CD4-positive, alpha-beta T cell treated with Interleukin-12 subunit alpha and Interleukin-12 subunit beta, for 1 hour (primary cell): ENCODE measurements at places on chromosomes 5 and 9.

DNA sequence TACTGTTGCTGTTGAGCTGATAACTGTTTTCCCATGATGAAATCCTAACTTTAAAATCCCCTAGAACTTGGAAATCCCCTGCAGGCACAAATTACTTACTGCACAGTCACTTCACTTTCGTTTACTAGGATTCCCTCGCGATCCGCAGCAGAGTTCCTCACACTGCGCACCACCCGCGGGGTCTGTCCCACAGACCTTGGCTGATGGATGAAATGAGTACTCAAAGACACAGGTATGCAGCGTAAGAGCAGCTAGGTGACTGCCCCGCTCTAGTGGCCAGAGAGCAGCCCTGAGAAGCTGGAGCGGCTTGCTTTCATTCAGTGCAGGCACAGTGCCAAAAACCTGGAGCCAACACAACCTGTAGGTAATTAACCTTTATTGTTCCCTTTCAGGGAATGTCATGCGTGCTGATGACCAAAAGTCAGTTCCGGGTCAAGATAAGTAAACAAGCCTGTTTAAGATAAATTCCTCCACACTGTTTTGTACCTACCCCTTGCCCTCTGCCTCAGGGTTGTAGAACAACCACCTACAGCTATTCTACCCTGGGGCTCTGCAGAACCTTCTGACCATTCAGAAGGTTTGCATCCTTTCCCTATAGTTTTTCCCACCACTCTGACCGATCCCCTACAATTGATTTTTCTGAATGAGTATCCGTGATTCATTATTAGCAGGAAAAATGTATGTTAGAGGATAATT lies 191.2 kb downstream of the CDH9 start:
- no peak for DNase-seq

- no peak for DNase-seq
Measured at GRCh38 chr9:38437193-38437823, 13.1 kb upstream of the IGFBPL1 start.

GRCh38 chr5:61332851-61333320 lies 828 bp downstream of the ZSWIM6 start:
- DNase-seq: peak; percentile 36

DNA sequence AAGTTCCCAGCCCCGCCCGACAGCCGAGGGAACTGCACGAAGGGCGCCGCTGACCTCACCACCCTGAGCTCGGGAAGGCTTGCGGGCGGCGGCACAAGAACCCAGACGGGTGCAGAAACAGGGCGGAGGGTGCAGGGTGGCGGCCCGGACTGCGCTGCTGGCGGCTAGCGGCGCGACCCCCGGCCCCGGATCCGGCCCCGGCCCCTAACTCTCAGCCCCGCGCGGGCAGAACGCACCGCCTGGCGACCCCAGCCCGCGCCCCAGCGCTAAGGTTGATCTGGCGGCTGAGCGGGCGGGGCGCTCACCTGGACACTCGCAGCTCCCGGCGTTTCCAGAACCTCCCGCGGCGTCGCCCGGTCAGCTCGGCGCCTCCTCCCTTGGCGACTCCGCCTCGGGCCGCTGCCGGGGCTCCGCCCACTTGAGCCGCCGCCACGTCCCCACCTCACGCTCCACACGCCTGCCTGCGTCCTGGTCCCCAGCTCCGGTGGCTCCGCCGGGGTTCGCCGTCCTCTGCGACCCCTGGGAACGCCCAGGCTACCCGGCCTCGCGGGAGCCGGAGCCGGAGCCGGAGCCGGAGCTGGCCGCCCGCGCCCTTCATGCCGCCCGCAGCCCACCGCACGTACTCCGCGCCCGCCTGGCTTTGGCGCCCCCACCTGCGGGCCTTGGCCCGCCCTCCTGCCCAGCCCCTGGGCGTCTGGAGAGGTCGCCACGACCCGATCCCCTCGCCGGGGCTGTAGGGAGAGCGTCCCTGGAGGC lies at the start of gene P4HA2:
P4HA2 (minus strand) TSS at position 369 of the 756 bp plus-strand sequence. CDS start 9,227 bp downstream, outside the sequence.
- peak; percentile 47 for DNase-seq

- no peak for DNase-seq
Measured at GRCh38 chr5:31120642-31120948, 72.9 kb upstream of the CDH6 start.

DNA sequence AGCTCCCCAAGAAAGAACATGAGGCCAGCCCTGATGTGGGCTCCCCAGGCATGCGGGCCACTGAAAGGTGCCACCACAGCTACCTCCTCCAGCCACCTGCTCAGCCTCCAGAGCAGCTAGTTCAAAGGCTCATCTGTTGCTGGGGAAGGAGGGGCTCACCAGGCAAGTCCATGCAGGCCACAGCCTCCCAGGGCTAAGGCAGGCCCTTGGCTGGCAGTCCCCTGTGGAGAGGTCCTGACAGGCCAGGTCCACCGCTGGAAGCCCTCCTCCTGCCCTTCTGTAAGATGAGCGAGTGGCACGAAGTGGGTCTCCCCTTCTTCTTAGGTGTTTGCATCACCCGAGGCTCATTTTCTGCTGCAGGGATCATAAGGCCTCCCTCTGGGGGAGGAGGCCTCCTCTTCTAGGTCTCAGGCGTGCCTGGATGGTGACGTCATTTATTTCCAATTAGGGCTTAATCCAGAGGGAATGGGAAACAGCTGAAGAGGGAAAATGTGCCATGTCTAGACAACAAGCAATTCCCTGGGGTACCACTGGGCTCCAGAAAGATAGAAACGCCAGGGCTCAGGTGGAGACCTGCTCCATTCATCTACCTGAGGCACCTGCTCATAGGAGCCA lies 91.6 kb downstream of the CFAP90 start:
- DNase-seq: no peak

- no peak for DNase-seq
Measured at GRCh38 chr9:31272456-31273295, 1111.8 kb upstream of the ACO1 start.

DNA sequence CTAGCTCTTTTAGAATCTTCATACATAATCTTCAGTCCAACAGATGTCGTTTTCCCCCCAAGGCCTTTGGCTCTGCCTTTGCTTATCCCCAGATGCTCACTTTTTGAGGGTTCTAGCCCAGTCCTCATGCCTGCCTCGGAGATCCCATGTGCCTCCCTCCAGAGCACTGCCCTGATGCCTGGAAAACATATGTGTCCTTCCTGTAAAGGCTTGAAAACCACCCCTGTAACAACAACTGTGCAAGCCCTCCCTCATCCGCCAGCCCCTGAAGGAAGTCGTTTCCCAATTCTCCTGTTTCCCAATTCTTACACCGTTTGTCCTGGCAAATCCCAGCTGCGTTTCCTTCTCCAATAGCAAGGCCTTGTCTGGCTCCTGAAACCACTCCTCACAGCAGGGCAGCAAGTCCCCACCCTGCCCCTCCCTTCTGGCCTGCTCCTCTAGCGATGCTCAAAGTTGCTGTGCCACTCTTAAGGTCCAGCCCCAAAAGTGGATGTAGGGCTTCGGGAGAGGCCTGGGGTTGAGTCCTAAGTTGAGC lies 52.2 kb downstream of the SLC36A1 start:
- no peak for DNase-seq

- no peak for DNase-seq
Measured at GRCh38 chr5:157290981-157291711, 25.2 kb downstream of the CYFIP2 start.

- DNase-seq: no peak
Measured at GRCh38 chr9:131277287-131277909, 1.1 kb upstream of the FAM78A start.

DNA sequence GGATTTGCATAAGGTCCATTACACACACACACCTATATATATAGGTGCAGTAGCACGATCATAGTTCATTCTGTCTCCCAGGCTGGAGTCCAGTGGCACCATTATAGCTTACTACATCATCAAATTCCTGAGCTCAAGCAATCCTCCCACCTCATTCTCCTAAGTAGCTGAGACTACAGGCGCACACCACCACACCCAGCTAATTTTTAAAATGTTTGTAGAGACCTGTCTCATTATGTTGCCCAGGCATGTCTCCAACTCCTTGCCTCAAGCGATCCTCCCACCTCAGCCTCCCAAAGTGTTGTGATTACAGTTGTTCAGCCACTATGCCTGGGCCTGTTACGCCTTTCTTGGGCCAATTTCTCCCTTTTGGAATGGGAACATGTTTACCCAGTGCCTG lies 39.7 kb downstream of the DNAJB5 start:
- no peak for DNase-seq

- DNase-seq: peak; percentile 1
Measured at GRCh38 chr5:90408571-90409317, 812 bp downstream of the CETN3 start.

DNA sequence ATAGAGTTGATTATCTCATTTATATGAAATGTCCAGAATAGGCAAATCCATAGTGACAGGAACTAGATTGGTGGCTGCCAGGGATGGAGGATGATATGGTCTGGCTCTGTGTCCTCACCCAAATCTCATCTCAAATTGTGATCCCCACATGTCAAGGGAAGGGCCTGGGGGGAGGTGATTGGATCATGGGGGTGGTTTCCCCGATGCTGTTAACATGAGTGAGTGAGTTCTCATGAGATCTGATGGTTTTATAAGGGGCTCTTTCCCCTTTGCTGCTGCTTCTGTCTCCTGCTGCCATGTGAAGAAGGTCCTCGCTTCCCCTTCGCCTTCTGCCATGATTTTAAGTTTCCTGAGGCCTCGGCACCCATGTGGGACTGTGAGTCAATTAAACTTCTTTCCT lies 21.4 kb downstream of the EEIG1 start:
- DNase-seq: no peak

DNA sequence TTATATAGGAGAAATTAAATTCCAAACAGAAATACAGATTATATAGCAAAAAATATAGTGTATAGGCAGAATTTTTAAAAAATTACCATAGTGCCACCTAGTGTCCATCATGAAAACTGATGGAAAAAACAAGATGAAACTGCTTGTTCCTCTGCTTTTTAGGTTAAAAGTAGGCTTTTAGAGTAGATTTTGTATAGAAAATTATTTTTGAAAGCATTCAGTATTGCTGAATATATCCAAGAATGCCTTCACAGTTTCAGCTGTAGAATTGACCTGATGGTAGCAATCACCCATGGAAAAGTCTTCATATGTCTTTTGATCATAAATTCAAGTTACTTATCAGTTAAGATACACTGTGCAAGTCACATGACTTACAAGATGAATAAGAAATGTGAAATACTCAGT lies 19.7 kb downstream of the RIOK2 start:
- DNase-seq: peak; percentile 45

DNA sequence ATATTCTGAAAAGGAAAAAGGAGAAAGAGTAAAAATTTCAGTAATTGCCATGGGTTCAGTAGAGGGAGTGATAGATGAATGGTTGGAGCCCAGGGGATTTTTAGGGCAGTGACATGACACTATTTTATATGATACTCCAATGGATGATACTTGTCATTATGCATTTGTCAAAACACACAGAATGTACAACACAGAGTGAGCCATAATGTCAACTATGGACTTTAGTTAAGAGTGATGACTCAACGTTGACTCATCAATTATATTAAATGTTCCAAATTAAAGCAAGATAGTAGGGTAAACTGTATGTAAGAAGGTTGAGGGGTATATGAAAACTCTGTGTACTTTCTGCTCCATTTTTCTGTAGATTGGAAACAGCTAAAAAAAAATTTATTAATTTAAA lies 586.4 kb downstream of the TAF11L14 start:
- DNase-seq: no peak

GRCh38 chr5:128538250-128539037 lies 399 bp upstream of the FBN2 start:
- no peak for DNase-seq

GRCh38 chr9:20144197-20144596 lies 355.4 kb upstream of the SLC24A2 start:
- DNase-seq: no peak

DNA sequence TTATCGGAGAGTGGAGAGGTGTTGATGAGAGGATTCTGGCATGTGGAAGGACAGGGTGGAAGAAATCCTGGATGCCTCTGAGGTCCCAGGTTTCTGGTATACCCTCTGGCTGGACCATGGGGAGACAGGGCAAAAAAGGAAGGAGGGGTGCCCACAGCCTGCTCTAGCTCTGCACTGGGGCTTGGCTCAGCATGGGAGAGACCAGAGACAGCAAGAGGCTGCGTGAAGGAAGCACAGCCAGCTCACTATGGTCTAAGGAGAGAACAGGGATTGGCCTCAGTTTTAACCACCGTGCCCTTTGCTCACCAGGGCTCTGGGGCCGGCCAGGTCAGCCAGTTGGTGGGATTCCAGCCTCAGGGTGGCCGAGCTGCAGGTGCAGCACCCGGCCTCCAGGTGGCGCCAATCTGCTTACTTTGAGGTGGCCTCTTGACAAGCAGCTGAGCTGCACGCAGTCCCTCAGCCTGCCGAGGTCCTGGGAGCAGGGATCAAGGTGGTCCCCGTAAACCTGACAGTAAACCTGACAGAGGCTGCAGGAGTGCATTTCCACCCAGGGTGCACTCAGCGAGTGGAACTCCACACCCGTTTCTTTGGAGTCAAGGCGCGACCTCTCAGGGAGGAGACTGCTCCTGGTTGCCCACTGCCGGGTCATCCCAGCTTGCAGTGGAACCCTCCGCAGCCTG lies 25.0 kb upstream of the SPTLC1 start:
- peak; percentile 72 for DNase-seq

- no peak for DNase-seq
Measured at GRCh38 chr5:143197260-143197656, 206.2 kb downstream of the NR3C1 start.

DNA sequence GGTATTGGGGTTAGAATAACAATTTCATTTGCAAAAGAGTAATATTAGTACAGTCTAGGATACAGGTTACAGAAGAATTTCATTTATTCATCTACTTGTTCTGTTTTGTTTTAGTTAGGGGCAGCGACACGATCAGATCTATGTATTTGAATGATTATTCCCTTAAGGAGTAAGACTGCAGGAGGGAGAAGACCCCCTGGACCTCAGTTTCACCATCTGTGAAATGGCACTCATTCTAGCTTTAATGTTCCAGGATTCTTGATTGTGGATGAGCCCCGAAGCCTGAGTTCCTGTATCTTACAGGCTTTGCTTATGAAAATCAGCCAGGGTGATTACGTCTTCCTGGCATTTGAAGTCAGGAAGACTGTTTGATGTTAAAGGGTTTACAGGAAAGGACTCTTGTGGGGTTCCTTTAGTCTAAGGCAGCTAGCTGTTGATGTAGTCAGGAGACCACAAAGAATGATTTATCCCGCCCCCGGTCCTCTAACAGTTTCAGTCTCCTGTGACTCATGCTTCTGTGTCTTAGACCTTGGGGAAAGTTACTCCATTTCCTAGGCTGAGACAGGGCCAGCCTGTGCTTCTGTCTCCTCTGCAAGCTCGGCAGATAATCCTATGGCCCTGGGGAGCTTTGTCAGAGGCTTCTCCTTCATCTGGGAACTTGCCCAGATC lies 11.5 kb downstream of the SMIM3 start:
- peak; percentile 57 for DNase-seq

GRCh38 chr5:134247428-134248224 lies 21.8 kb upstream of the PPP2CA start:
- DNase-seq: no peak

GRCh38 chr5:21709770-21710169 lies 1143.4 kb downstream of the CDH12 start:
- DNase-seq: no peak
